ENCODE measurements at places on chromosomes 12 and 14.

DNA sequence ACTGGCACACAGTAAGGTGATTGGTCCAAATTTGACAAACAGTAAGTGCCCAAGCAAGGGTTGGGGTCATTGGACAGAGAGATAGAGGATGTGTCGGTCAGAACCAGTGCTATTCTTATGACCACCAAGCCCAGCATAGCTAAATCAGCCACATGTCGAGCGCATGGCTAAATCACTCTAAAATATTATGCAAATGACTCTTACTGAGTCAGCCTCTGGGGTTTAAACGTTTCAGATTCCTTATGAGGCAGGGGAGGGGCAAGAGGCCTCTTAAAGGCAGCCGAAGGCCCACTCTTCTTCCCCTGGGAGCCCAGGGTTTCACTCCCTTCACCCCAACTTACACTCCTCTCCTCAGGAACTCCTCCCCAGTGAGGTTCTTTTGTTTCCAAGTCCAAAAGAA, 603 bp upstream of the ENDOU start:
- DNase-seq: no peak

DNA sequence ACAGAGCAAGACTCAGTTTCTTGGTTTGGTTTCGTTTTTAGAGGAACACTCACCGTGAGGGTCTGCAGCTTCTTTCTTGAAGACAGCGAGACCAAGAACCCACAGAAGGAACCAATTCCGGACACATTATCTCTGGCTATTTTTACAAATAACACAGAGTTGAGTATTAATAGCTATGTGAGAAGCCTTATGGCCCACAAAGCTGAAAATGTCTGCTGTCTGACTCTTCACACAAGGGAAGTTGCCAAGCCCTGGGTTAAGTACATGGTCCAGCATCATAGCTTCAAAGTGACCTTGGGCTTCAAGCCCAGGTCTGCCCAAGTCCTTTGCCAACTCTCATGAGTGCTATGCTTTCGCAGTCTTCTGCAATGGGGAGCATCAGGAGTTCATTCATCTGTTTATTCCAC, 2.6 kb upstream of the LGMN start:
- DNase-seq: no peak

GRCh38 chr12:124727264-124727800, 136.3 kb downstream of the SCARB1 start:
- no peak for DNase-seq

GRCh38 chr12:4270831-4271716, 2.5 kb upstream of the CCND2 start:
- DNase-seq: no peak

GRCh38 chr14:106287506-106287905, 761.1 kb downstream of the TMEM121 start:
- no peak for DNase-seq
